Lung microvascular endothelial cell (primary cell): ENCODE measurements at places on chromosomes 2 and 18.

- no peak for DNase-seq
Observed at GRCh38 chr18:60404486-60405085, 32.0 kb upstream of the MC4R start.

GRCh38 chr2:14773696-14774095, 141.2 kb downstream of the LRATD1 start:
- no peak for DNase-seq

DNA sequence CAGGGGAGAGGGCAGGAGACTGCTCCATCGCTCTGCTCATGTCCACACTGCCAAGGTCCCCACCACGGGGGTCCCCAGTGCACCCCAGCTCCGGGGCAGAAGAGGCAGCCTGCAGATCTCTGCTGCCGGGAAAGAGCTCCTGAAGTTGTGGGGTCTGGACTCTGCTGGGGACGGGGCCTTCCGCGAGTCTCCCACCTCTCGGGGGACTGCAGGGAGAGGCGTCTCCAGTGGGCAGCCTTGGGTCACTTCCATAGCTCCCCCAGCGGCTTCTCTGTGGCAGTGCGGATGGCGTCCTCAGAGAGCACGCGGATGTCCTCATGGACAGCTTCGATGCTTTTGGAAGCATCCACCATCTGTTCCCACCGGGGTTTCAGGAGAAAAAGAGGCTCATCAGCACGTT, 10.7 kb downstream of the DTYMK start:
- DNase-seq: no peak

- peak; percentile 57 for DNase-seq
Observed at GRCh38 chr18:28112056-28112470, 64.9 kb downstream of the CDH2 start.

GRCh38 chr2:191145769-191146471, 4.9 kb downstream of the STAT4 start:
- DNase-seq: no peak

DNA sequence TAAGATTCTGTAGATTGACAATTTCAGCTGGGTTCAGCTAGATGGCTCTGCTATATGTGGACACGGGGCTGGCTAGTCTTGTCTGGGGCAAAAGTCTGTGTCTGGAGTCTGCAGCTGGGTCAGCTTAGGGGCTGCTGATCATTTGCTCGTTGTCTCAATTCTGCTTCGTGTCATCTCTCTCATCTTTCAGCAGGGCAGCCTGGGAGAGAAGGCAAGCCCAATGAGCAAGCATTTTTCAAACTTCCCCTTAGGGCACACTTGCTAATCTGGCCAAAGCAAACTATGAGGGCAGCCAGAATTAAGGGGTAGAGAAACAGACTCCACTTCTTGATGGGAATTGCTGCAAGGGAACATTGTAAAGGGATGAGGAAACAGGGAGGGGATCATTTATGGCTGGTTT, 462.6 kb downstream of the SLC4A3 start:
- DNase-seq: no peak

- DNase-seq: no peak
Observed at GRCh38 chr2:8520791-8521344, 161.0 kb upstream of the ID2 start.

- DNase-seq: no peak
Observed at GRCh38 chr2:73291461-73292315, 1.7 kb downstream of the EGR4 start.
